HFF-Myc (cell line): ENCODE measurements at places on chromosomes 7 and 10.

GRCh38 chr7:72286519-72286918 lies 125.6 kb downstream of the CALN1 start:
- DNase-seq: no peak

DNA sequence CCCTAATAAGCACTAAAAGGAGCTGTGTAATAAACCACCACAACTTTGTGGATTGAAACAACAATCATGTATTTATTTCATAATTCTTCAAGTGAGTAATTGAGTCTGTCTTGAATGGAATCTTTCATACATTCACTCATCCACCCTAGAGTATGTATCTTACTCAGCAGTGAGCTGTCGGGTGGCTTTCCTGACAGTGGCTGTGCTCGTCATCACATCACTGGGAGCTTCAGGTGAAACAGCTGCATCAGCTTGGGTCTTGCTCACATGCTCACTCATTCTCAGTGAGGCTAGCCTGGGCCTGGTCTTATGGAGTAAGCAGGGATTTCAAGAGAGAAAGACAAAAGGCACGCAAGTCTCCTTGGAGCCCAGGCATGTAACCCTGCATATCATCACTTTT lies 271.4 kb downstream of the POM121L12 start:
- DNase-seq: no peak

DNA sequence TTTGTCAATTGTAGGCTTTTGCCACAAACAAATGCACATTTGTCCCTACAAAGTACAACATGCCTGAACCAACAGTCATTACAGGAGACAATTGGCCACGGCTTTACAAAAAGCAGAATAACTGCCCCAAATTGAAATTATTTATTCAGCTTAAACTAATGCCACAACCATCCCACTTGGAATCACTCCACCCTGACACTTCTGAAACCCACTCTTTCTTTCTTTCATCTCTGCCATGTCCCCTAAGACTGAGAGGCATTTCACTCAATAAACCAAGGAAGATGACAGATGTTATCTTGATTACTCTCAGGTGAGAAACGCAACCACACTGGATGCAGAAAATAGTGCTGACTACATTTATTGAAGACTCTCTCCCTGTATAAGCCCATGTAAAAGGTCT lies 2.6 kb upstream of the NPM3 start:
- DNase-seq: no peak

DNA sequence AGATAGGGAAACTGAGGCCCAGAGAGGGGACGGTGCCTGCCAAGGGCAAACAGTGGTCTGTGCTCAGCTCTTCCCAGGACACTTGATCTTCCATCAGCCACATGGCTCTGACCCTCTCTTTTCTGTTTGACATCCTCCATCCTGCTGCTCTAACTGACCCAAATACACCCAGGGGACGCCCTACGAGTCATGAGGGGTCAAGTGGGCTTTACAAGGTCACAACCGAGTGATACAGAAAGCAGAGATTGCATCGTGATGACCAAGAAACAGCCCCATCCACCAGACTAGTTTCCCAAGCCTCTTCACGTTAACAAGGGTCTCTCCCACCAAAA lies 131.2 kb upstream of the UNC5B start:
- no peak for DNase-seq

GRCh38 chr7:24354456-24354855 lies 70.5 kb downstream of the NPY start:
- no peak for DNase-seq

GRCh38 chr10:92903633-92904032 lies 55.3 kb downstream of the EXOC6 start:
- no peak for DNase-seq

DNA sequence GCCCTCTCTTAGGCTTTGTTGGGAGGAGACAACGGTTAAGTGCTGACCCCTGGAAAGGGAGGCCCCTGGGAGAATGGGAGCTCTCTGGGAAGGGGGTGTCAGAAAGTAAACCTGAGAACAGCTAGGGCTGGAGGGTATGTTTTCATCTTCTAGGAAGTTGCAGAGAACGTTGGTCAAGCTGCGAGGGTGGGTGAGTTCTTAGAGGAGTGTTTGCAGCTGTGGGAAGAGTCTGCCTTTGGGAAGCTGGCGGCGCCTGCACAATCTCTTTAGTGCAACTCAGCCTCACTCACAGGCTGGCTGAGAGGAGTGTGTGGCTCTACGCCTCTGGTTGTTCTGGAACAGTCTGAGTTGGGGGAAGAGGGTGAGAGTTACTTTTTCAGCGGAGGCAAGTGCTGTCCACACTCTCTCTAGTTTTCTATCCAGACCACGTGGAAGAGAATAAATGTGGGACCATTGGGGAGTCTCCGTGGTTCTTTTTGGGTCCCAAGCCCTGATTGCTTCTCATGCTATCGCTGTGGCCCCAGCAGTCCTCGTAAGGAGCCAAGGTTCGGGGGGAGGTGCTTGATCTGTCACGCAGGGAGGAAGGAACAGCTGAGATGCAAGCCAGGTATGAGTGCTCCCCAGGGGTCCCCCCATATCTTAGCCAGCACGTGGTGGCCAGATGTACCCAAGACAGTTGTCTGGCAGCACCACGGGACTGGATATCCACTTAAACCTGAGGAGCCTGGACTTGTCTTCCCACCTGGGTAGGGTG lies 237.2 kb downstream of the BUB3 start:
- no peak for DNase-seq

- no peak for DNase-seq
Measured at GRCh38 chr7:38916396-38916795, 7.4 kb upstream of the VPS41 start.

DNA sequence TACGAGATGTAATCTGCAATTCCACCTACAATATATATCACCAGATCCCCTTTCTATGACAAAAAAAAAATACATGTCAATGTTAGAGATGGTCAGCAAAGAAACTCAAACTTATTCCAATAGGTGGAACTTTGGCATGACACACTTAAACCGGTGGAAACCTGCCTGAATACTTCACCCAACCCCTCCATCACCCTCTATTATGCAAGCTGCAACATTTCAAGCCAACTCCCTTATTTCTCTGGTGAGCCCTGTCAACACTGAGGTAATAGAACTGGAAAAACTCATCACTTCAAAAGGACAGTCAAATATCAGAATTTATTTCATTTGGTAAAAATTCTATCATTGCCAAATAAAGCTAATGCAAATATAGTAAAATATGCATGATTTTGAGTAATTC lies 3.6 kb downstream of the ZNF438 start:
- no peak for DNase-seq

GRCh38 chr10:34666008-34666704 lies 148.9 kb downstream of the PARD3 start:
- DNase-seq: peak; percentile 82

- DNase-seq: no peak
Measured at GRCh38 chr7:122887198-122887597, 938 bp upstream of the CADPS2 start.

DNA sequence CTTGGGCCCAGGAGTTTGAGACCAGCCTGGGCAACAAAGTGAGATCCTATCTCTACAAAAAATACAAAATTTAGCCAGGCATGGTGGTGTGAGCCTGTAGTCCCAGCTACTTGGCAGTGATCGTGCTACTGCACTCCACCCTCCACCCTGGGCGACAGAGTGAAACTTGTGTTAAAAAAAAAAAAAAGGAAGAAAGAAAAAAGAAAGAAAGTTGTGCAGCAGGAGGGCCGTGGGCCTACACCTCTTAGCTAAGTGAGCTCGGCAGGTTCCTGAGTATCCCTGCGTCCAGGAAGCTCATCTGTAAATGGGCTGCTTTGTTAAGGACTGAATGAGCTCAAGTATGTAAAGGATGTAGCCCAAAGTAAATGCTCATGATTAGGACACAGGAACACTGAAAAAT lies 155.0 kb downstream of the RNF216 start:
- no peak for DNase-seq

- DNase-seq: no peak
Measured at GRCh38 chr7:149552799-149553198, 55.2 kb upstream of the ZNF746 start.

GRCh38 chr10:46106410-46107255 lies 60.6 kb upstream of the MSMB start:
- no peak for DNase-seq

DNA sequence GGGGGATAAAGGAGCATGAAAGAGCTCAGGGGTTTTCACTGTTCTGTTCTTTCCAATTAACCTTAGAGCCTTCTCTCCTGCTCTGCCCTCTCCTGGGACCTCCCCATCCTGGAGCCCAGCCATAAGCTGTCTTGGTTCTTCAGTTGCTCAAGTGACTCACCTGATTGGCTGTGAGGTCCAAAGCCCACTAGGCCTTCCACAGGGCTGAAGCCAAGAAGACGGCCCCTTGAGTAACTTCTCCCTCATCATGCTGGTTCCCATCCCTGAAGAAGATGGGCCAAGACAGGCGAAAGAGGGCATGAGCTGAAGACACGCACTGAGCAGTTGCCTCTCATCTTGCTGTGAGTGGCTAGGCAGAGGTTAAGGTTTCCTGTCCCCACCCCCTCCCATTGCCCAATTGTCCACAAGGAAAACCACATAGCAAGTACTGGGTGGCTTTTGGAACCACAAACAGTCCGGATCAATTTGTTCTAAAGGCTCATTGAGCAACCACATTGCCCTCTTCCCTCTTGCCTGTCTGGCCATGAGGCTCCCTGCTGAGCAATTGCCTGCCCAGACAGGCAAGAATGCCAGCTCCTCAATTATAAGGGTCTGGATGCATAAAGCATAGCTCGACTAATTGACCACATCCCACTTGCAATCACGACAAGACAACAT lies 43.9 kb upstream of the GPAM start:
- DNase-seq: no peak

GRCh38 chr7:157250605-157251228 lies 86.1 kb upstream of the DNAJB6 start:
- DNase-seq: peak; percentile 39

DNA sequence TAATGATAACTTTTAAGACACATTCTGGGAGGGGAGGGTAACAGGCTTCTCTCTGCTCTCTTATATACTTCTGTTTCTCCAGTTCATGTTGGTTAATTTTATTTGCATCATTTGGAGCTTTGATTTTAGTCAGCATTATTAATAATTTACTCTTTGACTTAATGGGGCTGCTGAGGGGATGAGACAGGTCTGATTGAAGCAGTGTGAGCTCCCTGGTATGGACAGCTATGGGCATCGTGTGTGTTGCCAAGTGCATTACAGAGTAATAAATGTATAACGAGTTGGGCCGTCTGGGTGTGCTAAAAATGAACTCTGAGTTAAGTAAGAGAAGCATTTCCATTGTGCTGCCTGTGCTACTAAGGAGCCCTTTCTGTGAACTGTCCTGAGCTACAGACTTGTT lies 31.7 kb upstream of the IKZF1 start:
- no peak for DNase-seq

DNA sequence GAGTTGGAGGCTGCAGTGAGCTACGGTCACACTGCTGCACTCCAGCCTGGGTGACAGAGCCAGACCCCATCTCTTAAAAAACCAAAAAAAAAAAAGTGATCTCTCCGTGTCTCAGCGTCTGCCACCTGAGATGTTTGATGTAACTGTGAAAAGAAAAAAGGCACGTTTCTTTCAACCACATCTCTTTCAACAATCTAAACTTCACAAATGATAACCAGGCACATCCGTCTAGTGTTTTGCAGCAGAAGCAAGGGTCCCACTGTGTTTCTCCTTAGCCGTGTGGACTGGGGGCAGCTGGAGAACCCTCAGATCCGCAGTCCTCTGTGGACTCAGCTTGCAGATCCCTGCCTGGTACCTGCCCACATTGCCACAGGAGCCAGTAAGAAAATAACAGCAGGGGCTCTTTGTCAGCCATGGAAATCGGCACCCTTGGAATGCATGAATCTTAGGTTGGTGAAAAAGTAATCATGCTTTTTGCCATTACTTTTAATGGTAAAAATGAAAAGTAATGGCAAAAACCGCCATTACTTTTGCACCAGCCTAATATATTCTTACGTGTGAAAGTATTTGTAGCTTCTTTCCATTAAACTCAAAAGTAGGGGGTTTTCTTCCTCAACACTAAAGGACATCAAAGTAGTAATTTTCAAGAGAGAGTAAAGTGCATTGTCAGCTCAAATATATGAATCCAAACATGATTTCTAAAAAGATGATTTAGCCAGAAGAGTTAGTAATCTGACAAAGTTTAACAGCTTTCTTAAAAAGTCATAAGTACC lies 276.5 kb downstream of the CCDC3 start:
- DNase-seq: no peak

GRCh38 chr10:3898821-3899220 lies 113.8 kb upstream of the KLF6 start:
- no peak for DNase-seq

- no peak for DNase-seq
Measured at GRCh38 chr10:120506674-120507073, 49.6 kb downstream of the PLPP4 start.

GRCh38 chr10:130928306-130928705 lies 383.2 kb downstream of the TCERG1L start:
- DNase-seq: no peak

- no peak for DNase-seq
Measured at GRCh38 chr7:44880317-44881018, 4.9 kb downstream of the PURB start.

GRCh38 chr7:158666401-158666800 lies 38.2 kb downstream of the NCAPG2 start:
- DNase-seq: no peak

GRCh38 chr7:15168489-15168888 lies 265.9 kb upstream of the DGKB start:
- DNase-seq: no peak

DNA sequence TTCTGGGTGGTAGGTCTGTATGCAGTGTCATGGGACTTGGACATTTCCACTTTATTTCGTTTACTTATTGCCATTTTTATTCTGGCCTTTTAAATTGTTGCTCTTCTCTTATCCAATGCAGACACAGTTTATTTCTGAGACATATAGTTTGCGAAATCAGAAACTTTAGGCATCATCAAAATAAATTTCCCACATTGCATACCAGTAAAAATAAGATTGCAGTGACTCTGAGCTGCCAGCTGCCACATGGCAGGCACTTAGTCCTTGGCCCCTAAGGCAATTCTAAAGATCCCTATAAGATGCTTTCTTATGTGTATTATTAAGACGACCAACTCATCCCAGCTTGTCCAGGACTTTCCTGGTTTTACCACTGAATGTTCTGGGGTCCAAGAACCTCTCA lies 81.8 kb upstream of the ANKRD1 start:
- DNase-seq: no peak
